ENCODE measurements at places on chromosomes 11 and 22.

- no peak for DNase-seq
Measured at GRCh38 chr11:6755303-6755952, 16.3 kb downstream of the OR2AG2 start.

GRCh38 chr11:88543902-88544655 lies 206.5 kb upstream of the CTSC start:
- DNase-seq, result peak; percentile 59

GRCh38 chr11:112555491-112556364 lies 295.1 kb upstream of the PLET1 start:
- DNase-seq, result peak; percentile 59

- DNase-seq, result no peak
Measured at GRCh38 chr22:19943082-19944026, 1.7 kb upstream of the TXNRD2 start.

GRCh38 chr22:44413211-44413610 lies 84.8 kb downstream of the RTL6 start:
- no peak for DNase-seq

- DNase-seq, result no peak
Measured at GRCh38 chr22:43053176-43053575, 36.0 kb downstream of the TTLL1 start.

DNA sequence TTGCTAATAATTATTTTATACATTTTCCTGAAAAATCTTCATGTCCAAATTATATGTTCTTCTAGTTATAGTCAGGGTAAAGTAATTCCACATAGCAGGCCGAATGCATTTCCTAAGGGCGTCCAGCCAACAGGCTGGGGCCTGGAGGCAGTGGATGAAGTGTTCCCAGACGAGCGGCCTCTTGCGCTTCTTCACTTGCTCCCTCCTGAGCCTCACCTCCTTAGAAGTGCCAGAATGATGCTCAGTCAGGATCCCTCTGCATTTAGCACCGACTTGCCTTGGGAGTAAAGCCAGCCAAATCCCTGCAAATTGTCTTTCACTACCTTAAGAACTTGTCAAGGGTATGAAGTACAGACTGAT lies 1.5 kb downstream of the OLFML1 start:
- no peak for DNase-seq

DNA sequence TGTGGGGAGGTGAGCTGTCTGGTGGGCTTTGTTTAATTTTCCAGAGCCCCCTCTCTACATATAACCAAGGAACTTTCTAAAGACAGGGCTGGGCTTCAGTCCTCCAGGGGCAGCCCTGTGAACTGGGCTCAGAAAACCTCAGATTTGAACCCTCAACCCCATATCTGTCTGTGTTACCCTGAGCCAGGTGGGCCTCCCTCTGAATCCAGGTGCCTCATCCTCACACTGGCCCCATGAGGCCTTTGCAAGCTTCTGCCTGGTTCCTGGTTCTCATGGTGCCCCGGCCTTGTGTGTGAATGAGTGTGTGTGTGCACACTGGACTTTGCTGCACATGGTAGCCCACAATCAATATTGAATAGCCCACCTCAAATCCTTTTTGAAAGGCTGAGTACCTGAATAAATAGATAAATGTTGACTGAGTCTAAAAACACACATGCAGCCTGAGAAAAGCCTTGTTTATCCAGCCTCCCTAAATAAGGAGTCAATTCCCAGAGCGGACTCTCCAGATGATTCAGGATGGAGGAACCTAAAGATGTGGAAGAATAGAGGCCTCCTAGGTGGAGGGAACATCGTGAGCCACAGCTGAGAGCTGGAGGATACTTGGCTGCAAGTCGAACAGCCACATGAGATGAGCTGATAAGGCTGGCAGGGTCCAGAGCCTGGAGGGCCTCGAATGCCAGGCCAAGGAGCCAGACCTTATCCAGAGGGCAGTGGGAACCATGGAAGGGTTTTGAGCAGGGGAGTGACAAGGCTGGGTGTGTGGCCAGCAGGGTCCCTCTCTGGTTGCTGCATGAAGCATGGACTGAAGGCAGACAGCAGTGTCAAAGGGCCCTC lies 28.1 kb upstream of the P2RY2 start:
- no peak for DNase-seq

GRCh38 chr11:79437278-79437980 lies 3.4 kb downstream of the TENM4 start:
- DNase-seq, result no peak

GRCh38 chr22:39306456-39307361 lies 12.7 kb downstream of the RPL3 start:
- DNase-seq, result peak; percentile 40

GRCh38 chr11:134438542-134439537 lies 26.8 kb upstream of the B3GAT1 start:
- DNase-seq, result no peak

GRCh38 chr22:36775586-36775963 lies 344 bp downstream of the IFT27 start:
- DNase-seq, result peak; percentile 16

DNA sequence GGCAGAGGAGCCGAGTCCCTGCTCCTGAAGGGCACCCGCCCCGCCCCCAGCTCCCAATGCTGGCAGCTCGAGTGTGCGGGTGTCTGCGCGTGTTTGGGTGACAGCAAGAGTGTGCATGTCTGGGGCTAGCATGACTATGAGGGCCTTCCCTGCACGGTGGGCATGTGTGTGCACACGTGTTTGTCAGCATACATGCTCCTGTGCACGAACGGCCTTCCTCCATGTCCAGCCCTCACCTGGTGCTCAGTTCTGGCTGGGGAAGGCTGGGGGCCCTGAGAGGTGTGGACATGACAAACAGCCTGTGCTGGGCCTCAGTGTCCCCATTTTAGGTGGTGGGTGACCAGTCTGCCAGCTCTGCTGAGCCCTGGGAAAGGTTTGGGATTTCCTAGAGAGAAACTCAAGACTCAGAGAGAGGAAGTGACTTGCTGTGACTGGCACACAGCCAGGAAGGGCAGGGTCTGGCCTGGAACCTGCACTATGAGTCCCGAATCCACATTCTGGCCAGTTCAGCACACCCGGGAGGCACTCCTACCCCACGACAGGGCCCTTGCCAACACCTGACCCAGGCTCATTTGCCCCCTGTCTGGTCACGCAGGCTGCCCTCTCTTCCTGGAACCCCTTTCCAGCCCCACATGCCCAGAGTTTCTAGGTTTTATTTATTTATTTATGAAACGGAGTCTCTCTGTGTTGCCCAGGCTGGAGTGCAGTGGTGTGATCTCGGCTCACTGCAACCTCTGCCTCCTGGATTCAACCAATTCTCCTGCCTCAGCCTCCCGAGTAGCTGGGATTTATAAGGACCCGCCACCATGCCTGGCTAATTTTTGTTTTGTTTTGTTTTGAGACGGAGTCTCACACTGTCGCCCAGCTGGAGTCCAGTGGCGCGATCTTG lies 3.3 kb upstream of the SHISA8 start:
- DNase-seq, result no peak

DNA sequence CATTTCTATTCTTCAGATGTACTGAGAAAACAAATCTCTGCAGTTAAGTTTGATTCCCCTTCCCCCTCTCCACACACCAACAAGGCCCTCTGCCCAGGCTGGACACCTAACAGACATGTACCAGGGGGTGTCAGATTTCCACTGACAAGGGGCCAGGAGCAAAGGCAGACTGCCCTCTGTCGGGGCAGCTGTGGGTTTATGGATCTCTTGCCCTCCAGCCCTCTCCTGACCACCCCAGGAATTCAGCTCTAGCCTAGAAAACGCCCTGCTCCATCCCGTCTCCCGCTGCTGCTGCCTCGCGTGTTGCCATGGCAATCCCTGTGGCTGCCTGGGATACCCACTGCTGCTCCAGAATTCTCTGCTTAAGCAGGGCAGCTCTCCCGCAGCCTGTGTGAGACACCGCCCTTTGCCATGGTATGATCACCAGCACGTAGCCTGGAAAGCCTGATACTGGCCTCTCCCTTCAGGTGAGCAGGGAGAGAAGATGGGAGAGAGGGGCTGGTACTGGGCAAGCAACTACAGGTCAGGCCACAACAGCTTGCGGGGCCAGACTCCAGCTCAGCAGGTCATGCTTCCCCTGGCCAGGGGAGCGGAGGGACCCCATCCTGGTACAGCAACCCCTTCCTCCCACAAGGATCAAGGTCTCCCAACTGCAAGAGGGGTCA lies 41.6 kb downstream of the BUD13 start:
- no peak for DNase-seq

- no peak for DNase-seq
Measured at GRCh38 chr11:113267493-113267892, 46.9 kb upstream of the TTC12 start.

DNA sequence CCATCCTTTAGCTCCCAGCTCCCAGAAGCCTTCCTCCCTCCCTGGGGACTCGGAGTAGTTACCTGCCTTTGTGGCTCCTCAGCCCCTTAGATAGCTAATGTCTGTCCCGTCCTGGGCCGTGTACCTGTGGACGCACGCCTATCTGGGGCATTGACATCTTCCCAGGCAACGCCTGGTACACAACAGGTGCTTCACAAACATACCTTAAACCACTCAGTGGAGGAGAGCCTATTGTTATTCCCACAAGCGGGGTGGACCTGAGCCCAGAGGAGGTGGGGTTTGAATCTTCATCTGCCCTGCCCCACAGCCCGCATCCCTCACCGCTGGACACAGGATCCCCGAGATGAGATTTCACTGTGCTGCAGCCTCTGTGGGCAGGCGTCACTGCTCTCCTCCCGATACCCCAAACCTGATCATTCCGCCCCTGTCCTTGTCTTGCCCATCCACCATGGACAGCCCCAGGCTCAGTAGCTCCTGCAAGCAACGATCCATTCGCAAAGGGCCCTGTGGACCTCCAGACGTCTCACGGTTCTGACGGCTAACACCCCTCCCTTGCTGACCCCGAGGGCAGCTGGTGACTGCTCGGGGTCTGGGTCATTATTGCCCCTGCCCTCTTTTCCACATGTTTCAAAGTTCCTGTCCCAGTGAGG lies 73.8 kb upstream of the SHISAL1 start:
- no peak for DNase-seq

GRCh38 chr22:50697667-50698506 lies 25.3 kb downstream of the SHANK3 start:
- DNase-seq, result no peak

- no peak for DNase-seq
Measured at GRCh38 chr11:63443714-63444113, 47.3 kb downstream of the PLAAT5 start.

- no peak for DNase-seq
Measured at GRCh38 chr22:46809153-46809885, 46.9 kb downstream of the TBC1D22A start.

- no peak for DNase-seq
Measured at GRCh38 chr11:22349491-22349890, 11.3 kb downstream of the SLC17A6 start.

DNA sequence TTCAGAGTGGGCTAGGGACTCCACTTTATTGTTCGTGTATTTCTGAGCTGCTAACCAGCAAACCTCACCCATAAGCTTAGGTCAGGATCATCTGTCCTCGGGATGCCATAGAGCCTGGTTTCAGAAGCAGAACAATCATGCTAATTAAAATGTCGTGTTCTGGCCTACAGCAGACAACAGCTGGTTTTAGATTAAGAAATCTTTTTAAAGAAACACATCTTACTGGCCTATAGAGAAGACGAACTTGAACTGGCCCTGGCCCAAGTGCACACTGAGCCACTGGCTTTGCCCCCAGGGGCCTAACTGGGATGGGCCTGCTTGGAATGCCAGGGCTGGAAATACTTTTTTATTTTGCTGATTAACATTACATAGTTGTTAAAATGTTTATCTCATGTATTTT lies 63.2 kb downstream of the ALX4 start:
- DNase-seq, result no peak

- DNase-seq, result no peak
Measured at GRCh38 chr11:71066311-71066710, 186.1 kb downstream of the SHANK2 start.

- no peak for DNase-seq
Measured at GRCh38 chr11:90134478-90135003, at the start of gene NAALAD2. NAALAD2 (plus strand) TSS chr11:90134663; CDS start chr11:90134759, 96 bp downstream.

- no peak for DNase-seq
Measured at GRCh38 chr11:79098146-79098545, 342.7 kb downstream of the TENM4 start.

DNA sequence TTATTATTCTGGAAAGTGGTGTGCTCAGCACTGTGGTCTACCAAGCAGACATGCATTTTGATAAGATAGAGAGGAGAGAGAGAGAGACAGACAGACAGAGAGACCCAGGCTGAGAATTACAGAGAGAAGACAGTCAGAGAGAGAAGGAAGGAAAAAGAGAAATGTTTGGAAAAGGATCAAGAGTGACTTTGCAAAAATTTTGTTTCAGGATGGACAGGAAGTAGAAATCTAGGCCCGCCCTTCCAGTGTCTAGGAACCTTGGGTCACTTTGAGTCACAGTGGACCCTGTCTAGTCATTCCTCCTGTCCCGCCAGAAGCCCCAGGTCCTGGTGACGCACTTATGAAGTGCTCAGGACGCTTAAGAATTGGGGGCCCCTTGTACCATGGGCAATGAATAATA lies 166.7 kb downstream of the ST3GAL4 start:
- no peak for DNase-seq

DNA sequence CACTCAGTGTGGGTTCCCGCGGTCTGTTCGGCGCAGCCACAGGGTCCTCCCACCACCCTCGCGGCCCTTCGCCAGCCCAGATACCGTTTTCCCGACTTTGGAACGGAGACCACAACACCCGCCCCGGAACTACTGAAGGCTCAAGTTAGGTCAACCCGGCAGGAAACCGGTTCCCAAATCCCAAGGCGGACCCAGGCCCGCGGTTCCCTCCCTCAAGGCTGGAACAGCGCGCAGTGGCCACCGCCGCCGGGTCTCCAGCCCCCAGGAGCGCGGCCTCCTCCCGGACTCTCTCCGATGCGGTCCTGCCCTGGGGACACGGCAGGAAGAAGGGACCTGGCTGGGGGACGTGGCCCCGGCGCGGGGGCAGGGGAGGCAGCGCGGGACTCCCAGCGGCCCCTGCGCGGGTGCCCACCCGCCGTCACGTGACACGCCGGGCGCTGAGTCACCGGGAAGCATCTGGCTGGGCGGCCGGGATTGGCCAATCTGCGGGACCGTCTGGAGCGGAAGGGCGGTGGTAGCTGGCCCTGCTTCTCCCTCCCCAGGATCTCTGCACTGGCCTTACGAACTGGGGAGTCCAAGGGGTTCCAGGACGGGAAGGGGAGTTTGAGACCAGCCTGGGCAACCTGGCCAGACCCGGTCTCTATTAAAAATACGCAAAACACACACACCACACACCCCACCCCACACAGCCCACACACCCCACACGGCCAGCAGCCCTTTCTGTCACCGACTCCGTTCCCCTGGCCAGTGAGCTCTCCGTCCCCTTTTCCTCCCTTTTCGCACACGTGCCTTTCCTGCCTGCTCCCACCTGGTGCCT lies 21.5 kb upstream of the MALAT1 start:
- DNase-seq, result peak; percentile 83

DNA sequence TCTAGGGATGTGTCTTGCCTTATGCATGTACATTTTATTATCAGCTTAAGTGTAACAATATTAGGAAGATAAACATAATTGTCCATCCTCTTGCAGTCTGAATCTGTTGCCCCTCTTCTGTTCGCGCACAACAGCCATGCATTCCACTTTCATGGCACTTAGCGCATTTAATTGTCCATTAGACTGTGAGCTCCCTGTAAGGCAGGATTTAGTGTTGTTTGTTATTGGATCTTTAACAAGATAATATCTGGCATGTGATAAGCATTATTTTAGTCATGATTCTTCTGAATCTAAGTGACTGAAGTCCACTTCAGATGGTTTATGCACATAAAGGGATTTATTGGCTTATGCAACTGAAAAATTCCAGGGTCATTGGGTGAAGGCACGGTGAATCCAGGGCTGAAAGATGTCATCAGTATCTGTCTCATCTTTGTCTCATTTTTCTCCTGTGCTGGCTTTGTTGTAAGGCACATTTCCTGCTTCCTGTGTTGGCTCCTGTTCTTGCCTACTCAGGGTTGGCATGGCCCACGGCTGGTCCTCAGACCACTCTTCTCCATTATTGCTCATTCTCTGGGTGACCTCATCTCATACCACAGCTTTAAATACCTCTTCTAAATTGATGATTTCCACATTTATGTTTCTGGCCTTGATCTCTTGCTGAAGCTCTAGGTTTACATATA lies 37.6 kb downstream of the ATXN10 start:
- DNase-seq, result no peak
